Inflammatory macrophage (primary cell): ENCODE measurements at places on chromosomes 7 and 10.

DNA sequence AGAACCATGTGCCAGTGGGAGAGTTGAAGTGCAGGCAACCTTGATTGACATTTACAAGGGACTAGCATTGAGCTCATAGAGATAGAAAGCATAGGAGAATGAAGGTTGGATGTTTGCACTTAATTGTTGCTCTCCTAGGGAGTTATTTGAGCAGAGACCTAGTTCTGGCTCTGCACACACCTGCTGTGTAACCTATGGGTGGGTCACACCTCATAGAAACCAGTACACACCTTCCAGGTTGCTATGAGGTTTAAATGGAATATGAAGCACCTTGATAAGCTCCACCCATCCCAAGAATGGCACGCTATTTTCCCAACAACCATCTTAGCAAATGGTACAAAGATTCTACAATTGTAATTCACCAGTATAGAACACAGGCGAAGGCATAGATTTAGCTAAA, 86.2 kb upstream of the AOAH start:
- no peak for DNase-seq

DNA sequence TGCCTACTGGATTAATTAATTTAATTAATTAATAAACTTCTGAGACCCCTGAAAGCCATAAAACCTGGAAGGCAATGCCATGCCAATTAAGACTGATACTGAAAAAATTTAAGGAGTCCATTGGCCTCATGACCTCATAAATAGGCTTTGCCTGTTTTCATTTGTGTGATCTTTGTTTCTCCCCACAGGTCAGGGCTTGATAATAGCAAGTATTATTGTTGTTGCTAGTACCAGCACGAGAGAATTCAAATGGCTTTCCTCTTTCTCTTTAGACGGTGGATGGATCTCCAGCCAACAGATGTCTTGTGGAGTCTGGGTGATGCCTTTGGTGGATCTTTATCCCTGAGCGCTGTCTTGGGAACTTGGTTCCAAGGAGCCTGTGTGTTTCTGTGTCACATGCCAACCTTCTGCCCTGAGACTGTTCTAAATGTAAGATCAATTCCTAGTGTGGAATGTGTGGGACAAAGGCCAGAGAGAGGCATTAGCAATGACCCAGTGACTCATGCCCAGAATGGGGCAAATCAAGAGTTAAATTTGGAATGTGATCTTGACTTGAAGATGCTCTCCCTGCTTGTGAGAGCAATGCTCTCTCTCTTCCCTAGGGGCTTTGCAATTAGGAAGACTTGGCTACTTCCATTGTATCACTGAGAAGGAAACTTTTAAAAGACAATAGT, 17.7 kb downstream of the ACSM6 start:
- DNase-seq = no peak

DNA sequence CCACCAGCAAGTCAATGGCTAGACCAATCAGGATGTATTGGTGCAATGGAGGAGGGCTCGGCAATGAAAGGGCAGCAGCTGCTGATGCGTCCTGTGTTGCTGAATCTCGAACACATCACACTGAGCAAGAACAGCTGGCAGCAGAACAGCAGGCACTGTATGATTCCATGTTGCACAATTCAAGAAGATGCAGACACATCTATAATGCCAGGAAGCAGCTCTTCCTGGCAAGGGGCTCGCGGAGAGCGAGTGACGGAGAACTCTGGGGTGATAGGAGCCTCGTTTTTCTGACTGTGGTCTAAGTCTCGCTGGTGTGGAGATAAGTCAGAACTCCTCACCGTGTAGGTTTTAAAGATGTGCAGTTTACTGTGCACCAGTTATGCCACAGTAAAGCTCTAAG, 24.8 kb upstream of the PFKP start:
- DNase-seq = no peak

- DNase-seq = no peak
These were observed 170.5 kb downstream of the SRPK2 start for GRCh38 chr7:105218215-105218614.
